ENCODE measurements at places on chromosomes 13 and 19.

DNA sequence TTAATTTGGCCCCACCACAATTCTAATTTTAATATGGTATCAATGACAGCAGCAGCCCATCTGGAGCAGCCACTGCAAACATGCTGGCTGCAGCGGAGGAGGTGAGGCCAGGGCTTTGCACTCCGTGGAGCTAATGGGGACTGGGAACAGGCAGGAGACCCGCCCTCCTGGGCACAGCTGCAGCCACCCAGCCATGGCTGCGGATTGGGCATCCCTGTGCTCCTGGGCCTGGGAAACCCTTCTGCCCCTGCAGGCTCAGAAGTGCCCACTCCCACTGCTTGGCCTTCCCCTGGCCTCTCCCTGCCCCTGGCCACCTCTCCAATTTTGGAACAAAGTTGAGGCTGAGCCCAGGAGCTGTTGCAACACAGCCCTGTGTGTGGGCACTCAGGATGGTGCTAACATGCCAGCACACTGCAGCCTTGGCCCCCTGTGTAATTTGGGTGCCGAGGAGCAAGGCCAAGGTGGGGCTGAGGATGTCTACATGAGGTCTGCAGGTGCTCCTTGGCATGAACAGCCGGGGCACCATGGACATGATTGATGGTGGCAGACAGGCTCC is 123.6 kb downstream of the PCDH9 start:
- no peak for DNase-seq

DNA sequence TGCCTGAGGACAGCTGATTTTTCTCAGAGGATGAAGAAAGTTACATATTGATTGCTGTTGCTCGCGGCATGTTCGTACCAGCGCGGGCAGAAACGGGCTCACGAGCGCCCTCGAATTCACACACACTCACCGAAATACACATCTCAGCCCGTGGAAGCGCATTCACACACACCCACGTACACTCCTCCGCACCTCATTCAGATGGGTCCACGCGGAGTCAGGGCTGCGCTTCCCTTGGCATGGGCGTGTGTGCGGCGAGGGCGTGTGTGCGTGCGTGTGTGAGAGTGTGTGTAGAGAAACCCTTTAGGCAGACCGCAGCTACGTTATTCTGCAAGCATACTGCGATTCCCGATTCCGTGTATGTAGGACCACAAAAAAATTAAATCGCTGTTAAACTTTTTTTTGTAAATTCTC is 2.1 kb upstream of the PCDH17 start:
- no peak for DNase-seq

GRCh38 chr13:26557051-26557392 is 461 bp upstream of the WASF3 start:
- DNase-seq: no peak

DNA sequence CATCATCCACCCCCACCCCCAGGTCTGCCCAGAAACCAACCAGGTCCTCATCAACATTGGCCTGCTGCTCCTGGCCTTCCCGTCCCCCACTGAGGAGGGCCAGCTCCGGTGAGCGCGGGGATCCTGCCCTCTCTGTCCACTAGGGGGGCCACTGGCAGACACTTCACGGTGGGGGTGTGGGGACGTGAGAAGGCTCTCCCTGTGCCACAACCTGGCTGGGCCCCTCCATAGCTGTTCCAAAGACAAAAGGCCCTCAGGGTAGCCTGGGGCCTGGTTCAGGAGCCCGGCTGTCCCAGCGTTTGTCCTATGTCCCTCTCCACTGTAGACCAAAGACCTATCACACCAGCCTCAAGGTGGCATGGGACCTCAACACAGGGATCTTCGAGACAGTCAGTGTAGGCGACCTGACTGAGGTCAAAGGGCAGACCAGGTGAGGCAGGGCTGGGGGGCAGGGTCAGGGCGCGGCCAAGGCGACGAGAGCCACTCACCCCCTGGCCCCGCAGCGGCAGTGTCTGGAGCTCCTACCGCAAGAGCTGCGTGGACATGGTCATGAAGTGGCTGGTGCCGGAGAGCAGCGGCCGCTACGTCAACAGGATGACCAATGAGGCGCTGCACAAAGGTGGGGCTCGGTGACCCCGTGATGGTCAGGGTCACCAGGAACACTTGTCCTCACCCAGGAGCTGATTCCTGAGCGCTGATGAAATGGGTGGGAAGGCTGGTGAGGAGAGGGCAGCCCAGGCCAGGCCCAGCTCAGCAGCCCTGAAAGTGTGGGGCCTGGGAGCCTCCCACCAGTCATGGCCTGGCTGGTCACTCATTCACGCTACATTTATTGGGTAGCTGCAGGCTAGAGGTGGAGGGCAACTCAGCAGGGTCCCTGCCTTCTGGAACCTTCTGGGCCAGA is 7.9 kb downstream of the DCAF15 start:
- peak; percentile 41 for DNase-seq

DNA sequence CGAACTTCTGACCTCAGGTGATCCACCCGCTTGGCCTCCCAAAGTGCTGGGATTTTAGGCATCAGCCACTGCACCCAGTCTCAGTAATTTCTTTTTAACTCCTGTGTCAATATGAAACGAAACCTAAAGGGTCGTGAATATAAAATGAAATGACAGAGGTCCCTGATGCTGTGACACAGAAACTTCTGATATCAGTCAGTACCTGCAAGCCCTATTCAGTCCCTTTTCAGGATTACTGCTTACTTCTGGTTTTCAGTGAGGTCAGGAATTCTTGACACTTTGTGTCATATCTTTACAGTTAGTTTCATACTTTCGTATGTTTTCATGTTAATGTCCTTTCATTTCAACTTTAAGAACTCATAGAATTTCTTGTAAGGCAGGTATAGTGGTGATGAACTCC is 58.7 kb downstream of the RNF17 start:
- DNase-seq: no peak

- DNase-seq: no peak
These were observed 406.2 kb downstream of the EFNB2 start for GRCh38 chr13:106129273-106129672.

DNA sequence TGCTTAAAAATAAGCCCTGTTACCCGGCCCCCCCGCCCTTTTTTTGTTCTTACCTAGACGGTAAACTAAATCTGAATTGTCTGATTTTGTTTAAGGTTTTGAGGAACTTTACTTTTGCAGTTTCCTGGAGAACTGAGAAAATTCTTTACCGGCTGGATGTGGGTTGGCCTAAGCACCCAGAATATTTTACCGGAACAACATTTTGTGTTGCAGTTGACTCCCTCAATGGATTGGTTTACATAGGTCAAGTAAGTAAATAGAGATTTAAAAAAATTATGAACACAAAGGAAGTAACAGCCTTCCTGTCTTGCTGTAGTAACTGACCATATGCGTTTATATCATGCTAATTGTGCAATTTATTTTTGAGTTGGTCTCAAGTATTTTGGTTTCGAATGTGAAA is 785 bp downstream of the NHLRC3 start:
- DNase-seq: no peak
